A549 treated with DMSO at 1 μM for 4 hours (cell line): ENCODE measurements at places on chromosomes 2 and 18. TPM values are rescaled to one million over a fixed set of nuclear protein-coding genes. Genes with fewer than 3 reads are reported as not detected.

The SERPINB12 gene
- not detected in 5 replicates for total RNA-seq

The ALPI gene
- 0.02 TPM in 1 of 5 replicates, not detected in the others for total RNA-seq

The ARHGAP15 gene
- not detected in 5 replicates for total RNA-seq

The TAF1B gene
- 23.4 to 46.5 TPM (median 27.1 TPM) in 5 replicates for total RNA-seq

The KCTD1 gene
- 28.2 to 34.7 TPM (median 30.6 TPM) in 5 replicates for total RNA-seq

The IL1RL1 gene
- total RNA-seq: 0.84 to 1.6 TPM (median 1.1 TPM) in 5 replicates
